Lung (tissue), 17 donors: ENCODE measurements at places on chromosomes 13 and 19.
A peak's percentile ranks its signal among the peaks of the same experiment; 100 is the strongest.

DNA sequence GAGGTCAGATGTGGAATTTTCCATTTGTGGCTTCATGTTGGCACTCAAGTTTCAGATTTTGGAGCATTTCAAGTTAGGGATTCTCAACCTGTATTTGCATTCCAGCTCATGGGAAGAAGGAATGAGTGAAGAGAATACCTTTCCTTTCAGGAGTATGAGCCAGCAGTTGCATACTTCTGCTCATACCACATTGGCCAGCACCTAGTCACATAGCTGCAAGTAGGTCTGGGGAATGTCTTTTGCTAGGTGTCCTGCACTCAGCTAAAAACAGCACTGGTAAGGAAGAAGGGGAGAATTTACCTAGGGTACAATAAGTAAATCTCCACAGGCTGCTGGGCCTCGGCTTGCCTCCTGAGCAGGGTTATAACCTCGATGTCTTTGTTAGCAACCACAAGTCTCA lies 24.6 kb upstream of the ATP8A2 start:
- no peaks in the 10 kb centered on the region for H3K27me3 ChIP-seq
- peak overlapping the region; percentile 8 for H3K4me3 ChIP-seq
- no peaks in the 10 kb centered on the region for H3K36me3 ChIP-seq
- H3K4me1 ChIP-seq = no peaks in the 10 kb centered on the region
- no peak for DNase-seq

- H3K36me3 ChIP-seq = no peaks in the 10 kb centered on the region
- H3K27me3 ChIP-seq = no peaks in the 10 kb centered on the region
- H3K4me1 ChIP-seq = no peaks in the 10 kb centered on the region
Measured at GRCh38 chr19:45913874-45914830, at the start of gene NANOS2. Gene NANOS2 (minus strand): TSS chr19:45914778. CDS start chr19:45914693, 85 bp downstream.

DNA sequence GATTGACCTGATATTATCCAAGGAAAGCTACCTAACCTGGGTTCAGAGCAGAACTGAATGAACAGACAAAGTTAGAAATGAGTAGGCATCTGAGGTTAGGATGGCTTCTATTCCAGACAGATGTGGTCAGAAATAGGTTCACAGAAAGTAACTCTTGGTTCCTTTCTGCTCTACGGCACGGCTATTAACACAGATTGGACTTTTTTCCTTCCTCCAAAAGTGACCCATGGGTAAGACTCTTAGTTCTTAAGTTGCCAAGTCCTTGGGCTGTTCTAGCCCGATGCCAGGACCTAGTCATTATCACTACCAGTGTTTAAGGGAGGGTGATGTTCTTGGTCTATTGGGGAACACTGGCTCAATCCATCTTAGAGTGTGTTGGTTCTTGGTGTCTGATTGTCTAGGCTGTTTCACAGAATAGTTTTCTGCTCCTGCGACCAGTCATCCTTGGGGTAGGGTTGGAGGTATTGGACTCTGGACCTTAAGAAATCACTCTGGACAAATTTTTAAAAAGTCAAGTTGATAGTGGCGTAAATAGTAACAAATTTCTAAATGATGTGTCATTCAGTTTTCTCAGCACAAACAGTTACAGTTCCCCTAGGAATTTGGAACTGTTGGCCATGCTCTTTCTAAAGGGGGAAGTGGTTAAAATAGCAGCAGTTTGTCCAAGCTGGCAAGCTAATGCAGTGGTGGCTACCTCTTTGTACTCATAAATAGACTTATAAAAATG lies 60.1 kb upstream of the MYCBP2 start:
- no peak overlapping the region for H3K27ac ChIP-seq
- H3K36me3 ChIP-seq = no peaks in the 10 kb centered on the region
- H3K4me3 ChIP-seq = no peak overlapping the region

DNA sequence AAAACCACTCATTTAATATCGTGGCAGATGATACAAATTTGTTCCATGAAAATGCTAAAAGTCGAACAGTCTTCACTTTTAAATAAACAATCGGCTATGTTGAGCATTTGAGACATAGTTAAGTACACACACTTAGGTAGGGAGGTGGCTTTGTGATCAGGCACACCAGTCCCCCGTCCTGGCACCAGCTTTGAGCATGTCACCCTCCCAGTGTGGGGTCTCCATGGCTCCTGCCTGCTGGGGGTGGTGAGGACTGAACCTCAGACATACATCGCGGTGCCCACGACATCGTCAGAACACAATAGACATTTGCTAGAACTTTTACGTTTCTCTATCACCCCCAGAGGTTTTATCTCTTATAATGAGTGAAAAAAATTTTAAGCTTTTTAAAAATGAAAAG lies 62.0 kb downstream of the RFX2 start:
- DNase-seq = no peak
- H3K36me3 ChIP-seq = no peaks in the 10 kb centered on the region
- no peak overlapping the region for H3K27ac ChIP-seq
- no peak overlapping the region for H3K4me3 ChIP-seq
- H3K4me1 ChIP-seq = peaks cover 9% of the 10 kb centered on the region

GRCh38 chr19:54422136-54422535 lies 6.9 kb downstream of the TTYH1 start:
- peaks cover 10% of the 10 kb centered on the region for H3K27me3 ChIP-seq
- DNase-seq = no peak
- H3K36me3 ChIP-seq = no peaks in the 10 kb centered on the region
- H3K27ac ChIP-seq = no peak overlapping the region
- no peaks in the 10 kb centered on the region for H3K4me1 ChIP-seq

- H3K4me1 ChIP-seq = peaks cover 2% of the 10 kb centered on the region
- H3K36me3 ChIP-seq = no peaks in the 10 kb centered on the region
- H3K27me3 ChIP-seq = no peaks in the 10 kb centered on the region
- H3K4me3 ChIP-seq = no peak overlapping the region
Measured at GRCh38 chr13:39410964-39411363, 192.0 kb downstream of the LHFPL6 start.

GRCh38 chr19:15115080-15115479 lies 7.9 kb downstream of the SYDE1 start:
- H3K27me3 ChIP-seq = no peaks in the 10 kb centered on the region
- peak; percentile 73 for DNase-seq
- H3K4me3 ChIP-seq = no peak overlapping the region
- H3K27ac ChIP-seq = peak overlapping the region; percentile 20
- H3K4me1 ChIP-seq = no peaks in the 10 kb centered on the region

- no peak overlapping the region for H3K27ac ChIP-seq
- H3K36me3 ChIP-seq = peaks cover 4% of the 10 kb centered on the region
- DNase-seq = no peak
- no peaks in the 10 kb centered on the region for H3K4me1 ChIP-seq
- no peaks in the 10 kb centered on the region for H3K27me3 ChIP-seq
Measured at GRCh38 chr13:31154939-31155338, 6.8 kb downstream of the HSPH1 start.

DNA sequence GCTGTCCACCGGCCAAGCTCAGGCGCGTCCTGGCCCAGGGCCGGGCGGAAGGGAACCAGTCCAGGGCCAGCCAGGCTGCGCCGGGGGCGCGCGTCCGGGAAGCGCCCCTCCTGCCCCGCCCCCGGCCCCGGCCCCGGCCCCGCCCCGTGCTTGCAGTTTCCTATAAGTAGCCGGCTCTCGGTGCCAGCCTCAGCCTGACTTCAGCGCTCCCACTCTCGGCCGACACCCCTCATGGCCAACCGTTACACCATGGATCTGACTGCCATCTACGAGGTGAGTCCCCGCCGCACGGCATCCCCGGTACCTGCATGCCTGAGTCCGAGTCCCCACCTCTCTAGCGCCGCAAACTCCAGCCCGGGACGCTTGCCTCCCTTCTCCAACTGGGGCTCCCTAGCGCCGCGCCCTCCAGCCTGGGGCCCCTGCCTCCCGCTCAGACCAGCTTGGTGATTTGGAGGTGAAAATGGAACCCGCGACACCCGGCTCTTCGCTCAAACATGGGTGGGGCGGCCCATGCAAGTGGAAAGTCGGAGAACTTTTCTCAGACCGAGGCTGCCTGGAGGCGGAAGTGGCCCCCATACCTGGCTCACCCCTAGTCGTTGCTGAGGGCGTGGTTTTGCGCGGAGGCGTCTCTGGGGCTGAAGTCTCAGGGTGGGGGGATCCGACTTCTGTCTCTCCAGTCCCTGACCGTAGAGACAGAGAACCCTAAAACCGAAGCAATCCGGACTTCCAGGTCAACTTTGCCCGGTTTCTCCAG lies at the start of gene ZFP36:
ZFP36 (plus strand) TSS at position 192 of the 754 bp plus-strand sequence; CDS start at position 250, 58 bp downstream.
- H3K27me3 ChIP-seq = no peaks in the 10 kb centered on the region
- peak; percentile 95 for DNase-seq
- H3K4me1 ChIP-seq = peaks cover 20% of the 10 kb centered on the region
- H3K36me3 ChIP-seq = peaks cover 9% of the 10 kb centered on the region

DNA sequence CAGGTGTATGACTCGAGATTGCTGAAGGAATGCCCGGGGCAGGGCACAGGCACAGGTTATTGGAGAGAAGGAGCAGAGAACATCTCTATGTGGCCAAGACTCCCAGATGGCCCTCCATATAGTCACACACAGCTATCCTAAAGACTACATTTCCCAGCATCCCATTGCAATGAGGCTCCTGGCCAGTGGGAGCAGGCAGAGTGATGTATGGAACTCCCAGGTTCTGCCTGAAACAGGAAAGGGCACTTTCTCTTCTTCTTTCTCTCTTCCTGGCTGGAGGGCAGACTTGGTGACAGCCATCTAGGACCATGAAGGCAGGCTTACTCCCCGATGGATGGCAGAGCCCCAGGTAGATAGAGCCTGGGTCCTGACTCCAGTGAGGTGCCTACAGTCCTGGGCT lies 13.5 kb downstream of the PPP1R13L start:
- no peak for DNase-seq
- no peak overlapping the region for H3K27ac ChIP-seq
- H3K4me3 ChIP-seq = no peak overlapping the region
- no peaks in the 10 kb centered on the region for H3K27me3 ChIP-seq

- H3K27ac ChIP-seq = no peak overlapping the region
- no peaks in the 10 kb centered on the region for H3K36me3 ChIP-seq
- no peaks in the 10 kb centered on the region for H3K4me1 ChIP-seq
- no peaks in the 10 kb centered on the region for H3K27me3 ChIP-seq
- DNase-seq = peak; percentile 34
Measured at GRCh38 chr13:35763782-35764123, 287.3 kb upstream of the MAB21L1 start.

GRCh38 chr13:43785650-43786471 lies 911 bp downstream of the ENOX1 start:
- peaks cover 17% of the 10 kb centered on the region for H3K4me1 ChIP-seq
- no peaks in the 10 kb centered on the region for H3K27me3 ChIP-seq
- H3K4me3 ChIP-seq = peak overlapping the region; percentile 52
- H3K36me3 ChIP-seq = no peaks in the 10 kb centered on the region

DNA sequence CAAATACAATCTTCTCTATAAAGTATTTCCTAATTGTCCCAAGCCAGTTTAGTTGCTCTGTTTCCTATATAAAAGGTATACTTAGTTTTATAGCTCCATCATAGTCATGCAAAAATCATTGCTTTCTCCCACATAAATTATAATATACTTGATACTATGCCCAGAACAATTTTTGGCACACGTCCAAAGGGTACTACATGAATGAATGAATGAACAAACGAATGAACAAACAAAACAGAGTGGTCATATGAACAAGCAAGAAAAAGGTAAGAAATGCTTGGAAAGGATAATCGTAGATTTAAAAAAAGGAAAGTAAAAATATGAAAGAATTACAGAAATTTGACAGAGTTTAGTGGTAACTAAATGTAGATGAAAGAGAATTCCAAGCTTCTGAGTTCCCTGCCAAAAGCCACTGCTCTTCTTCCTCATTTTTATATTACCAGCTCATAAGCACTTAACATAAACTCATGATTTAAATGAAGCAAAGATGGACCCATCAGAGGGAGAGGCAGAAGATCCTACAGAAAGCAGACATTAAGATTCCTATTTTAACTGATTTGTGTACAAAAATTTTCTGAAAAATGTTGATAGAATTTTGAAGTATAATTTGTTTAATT lies 123.2 kb downstream of the ENOX1 start:
- no peaks in the 10 kb centered on the region for H3K36me3 ChIP-seq
- no peak overlapping the region for H3K27ac ChIP-seq
- H3K27me3 ChIP-seq = no peaks in the 10 kb centered on the region
- H3K4me3 ChIP-seq = no peak overlapping the region
- no peak for DNase-seq

GRCh38 chr19:55276720-55277430 lies 3.0 kb downstream of the HSPBP1 start:
- H3K27ac ChIP-seq = no peak overlapping the region
- H3K4me3 ChIP-seq = no peak overlapping the region
- H3K36me3 ChIP-seq = peaks cover 29% of the 10 kb centered on the region

GRCh38 chr19:3669082-3669946 lies 31.0 kb downstream of the PIP5K1C start:
- H3K4me3 ChIP-seq = no peak overlapping the region
- H3K36me3 ChIP-seq = peaks cover 9% of the 10 kb centered on the region
- H3K27me3 ChIP-seq = no peaks in the 10 kb centered on the region
- no peak for DNase-seq
- peak overlapping the region; percentile 44 for H3K27ac ChIP-seq

GRCh38 chr19:35098413-35099049 lies 17.1 kb upstream of the FXYD3 start:
- DNase-seq = no peak
- no peak overlapping the region for H3K27ac ChIP-seq
- H3K36me3 ChIP-seq = no peaks in the 10 kb centered on the region
- H3K4me1 ChIP-seq = no peaks in the 10 kb centered on the region

DNA sequence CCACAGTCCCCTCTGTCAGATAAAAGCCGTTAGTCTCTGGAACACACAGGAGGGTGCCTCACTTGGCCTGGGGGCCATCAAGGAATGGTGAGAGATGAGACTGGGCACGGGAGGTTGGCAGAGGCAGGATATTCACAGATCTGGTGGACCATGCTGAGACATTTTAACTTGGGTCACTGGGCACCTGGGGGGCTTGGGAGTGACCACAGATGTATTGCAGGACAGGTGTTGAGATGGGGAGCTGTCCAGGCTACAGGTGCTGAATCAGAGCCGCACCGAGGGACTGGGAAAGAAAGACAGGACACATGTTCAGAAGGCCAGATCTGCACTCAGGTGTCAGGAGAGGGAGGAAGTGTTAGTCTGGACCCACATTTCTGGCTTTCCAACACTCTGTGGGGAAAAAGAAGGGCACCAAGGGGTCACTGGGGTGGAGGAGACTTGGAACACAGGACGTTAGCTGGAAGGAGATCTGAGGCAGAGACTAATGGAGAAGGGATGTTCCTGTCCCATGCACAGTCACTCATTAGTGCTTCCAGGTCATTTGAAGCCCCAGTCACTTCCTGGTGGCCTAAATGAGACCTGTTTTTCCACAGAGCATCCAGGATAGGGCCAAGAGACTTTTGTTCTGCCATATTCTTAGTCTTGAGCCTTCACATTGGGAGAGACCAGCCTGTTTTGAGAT lies 56.1 kb downstream of the CHST8 start:
- H3K4me1 ChIP-seq = no peaks in the 10 kb centered on the region
- H3K36me3 ChIP-seq = no peaks in the 10 kb centered on the region
- no peak overlapping the region for H3K27ac ChIP-seq
- H3K4me3 ChIP-seq = no peak overlapping the region

DNA sequence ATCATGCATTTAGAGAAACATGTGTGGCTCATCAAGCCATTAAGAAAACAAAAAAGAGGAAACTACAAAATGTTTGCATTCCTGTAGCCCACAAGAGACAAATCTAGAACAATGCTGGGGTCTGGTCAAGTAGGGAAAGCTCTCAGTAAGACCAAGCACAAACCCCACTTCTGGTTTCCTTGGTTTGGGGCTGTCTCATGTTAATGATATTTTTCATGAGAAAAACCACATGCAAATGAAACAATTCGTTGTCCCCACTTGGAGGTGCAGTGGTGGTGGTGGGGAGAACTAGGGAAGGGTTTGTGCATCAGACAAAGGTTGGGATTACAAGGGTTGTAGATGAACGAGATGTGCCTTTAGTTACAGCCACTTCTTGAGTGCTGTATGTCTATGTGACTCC lies 7.0 kb upstream of the RB1 start:
- peaks cover 2% of the 10 kb centered on the region for H3K36me3 ChIP-seq
- no peak overlapping the region for H3K4me3 ChIP-seq
- H3K27ac ChIP-seq = no peak overlapping the region
- DNase-seq = no peak
